GF-D8 (cell line): ENCODE measurements at places on chromosomes 13 and 19.

DNA sequence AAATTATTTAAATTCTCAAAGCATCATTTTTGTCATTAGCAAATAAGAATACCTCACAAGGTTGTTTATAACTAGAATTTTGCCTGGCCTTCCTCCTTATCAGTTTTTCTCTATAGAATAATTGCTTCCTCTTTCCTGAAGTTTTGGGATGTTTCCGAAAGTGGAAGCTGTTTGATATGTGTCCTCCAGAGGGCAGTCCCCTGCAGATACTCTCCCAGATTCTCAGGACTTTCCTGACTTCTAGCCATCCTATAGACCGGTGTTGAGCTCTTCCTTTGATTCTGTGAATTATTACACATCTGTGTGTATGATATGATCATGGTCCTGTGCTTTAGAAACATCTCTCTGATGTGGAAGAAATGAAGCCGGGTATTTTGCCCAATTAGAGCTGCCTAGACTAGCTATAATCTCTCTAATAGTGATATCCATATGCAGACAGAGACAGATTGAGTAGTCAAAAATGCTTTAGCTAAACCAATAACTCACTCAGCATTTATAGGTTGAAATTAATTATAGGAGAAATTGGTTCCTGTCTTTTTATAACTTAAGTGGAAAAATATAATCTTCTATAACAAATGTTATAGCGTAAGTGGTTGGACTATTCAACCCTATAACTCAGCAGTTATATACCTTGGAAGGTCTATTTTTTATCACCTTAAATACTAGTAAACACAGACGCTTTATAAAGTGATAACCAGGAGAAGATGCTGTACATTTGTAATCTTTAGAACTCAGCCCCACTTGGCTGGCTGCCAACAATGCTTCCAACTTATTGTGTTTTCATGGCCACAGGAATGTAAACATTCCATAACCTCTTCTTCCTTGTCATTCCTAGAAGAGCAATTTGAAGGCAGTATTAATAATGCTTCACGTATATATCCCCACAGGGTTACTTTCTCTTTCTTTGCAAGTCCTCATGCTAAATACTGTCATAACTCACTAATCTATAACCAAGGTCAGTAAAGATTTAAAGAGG is 201.0 kb upstream of the RXFP2 start:
- peak; percentile 12 for DNase-seq

DNA sequence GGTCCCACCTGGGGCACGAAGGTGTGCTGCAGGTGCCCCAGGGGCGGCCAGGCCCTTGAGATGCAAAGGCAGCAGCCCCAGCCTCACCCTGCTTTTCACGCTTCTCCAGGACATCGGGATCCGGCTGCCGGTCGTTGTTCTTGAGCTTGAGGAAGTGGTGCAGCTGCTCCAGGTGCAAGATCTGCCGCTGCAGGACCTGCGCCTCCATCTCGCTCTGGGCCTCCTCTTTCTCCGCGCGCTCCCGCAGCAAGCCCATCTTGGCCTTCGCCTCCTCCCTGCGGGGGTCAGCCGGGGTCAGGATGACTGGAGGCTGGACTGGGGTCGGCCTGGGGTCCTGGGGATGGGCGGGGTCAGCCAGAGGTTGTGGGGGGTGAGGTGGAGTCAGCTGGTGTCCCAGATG is 21.5 kb upstream of the EMP3 start:
- no peak for DNase-seq

DNA sequence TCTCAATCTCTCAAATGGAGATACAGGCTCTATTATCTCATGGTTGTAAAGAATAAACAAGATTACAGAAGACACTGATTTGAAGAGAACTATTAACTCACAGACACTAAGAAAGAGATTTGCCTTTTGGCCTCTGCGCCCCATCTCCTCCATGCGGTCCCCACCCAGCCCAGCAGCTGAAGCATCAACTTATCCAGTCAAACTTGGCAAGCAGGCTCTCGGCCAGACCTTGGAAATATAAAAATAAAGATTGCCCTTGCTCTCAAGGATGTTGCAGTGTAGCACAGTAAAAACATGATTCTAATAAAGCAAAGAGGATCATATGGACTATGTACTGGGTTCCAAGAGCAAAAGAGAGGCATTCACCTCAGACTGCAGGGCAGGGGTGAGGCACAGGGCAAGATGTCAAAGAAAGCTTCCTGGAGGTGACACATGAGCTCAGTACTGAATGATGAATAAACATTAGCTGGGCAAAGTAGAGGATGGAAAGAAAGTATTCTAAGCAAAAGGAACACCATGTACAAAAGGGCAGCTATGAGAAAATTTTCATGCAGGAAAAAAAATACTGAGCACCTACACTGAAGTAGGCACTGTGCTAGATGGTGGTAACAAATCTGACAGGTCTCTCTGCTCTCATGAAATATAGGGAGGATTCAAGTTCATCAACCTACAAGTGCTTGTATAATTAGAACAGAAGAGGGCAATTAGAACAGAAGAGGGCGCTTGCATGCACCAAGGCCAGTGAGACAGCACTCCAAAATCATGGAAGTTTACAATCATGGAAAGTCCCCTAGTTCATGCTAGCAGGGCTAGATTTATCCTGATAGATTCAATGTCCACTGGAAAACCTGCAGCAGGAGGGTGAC is 85.0 kb downstream of the SACS start:
- DNase-seq: no peak

GRCh38 chr13:38636761-38637160 is 50.1 kb upstream of the FREM2 start:
- no peak for DNase-seq

DNA sequence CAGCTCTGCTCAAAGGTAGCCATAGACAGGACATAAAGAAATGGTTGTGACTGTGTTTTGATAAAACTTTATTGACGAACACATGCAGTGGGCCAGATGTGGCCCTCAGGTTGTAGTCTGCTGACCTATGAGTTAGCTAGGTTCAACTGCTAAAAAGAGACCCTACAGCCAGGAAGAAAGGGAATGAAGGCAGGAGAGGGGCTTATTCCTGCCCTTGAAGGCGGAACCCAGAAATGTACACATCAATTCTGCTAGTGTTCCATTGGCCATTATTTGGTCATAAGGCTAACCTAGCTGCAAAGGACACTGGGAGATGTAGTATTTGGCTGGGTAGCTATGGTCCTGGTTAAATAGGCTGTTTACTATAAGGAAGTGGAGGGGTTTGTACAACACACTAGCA is 18.0 kb downstream of the APBA3 start:
- DNase-seq: no peak

DNA sequence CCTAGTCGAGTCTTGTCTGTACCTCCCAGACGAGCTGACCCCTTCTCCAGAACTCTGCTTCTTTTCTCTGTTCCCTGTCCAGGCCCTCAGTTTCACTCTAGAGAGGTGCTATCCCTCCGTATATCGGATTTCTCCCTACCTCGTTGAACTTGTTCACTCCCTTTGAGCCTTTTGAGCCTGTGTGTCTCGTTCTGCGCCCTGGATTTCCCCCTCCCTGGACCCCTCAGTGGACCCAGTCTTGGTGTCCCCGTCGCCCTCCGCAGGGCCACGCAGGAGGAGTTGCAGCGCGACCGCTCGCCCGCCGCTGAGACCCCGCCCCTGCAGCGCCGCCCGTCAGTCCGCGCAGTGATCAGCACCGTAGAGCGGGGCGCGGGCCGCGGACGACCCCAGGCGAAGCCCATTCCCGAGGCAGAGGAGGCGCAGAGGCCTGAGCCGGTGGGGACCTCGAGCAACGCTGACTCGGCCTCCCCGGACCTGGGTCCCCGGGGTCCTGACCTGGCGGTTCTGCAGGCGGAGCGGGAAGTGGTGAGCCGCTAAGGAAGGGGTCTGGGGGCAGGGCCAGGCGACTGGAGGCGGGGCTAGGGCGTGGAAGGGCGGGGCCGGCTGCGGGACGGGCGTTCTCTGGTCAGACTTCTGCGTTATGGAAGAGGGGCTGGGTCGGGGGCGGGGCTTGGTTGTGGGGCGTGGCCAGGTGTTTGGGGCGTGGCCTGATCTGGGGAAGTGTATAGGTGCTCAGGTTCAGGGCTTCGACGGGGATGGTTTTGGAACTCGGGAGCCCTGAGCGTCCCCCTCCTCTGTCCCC is 5.5 kb downstream of the EPS8L1 start:
- peak; percentile 72 for DNase-seq

GRCh38 chr19:35059006-35059798 is 17.7 kb downstream of the HPN start:
- DNase-seq: no peak

DNA sequence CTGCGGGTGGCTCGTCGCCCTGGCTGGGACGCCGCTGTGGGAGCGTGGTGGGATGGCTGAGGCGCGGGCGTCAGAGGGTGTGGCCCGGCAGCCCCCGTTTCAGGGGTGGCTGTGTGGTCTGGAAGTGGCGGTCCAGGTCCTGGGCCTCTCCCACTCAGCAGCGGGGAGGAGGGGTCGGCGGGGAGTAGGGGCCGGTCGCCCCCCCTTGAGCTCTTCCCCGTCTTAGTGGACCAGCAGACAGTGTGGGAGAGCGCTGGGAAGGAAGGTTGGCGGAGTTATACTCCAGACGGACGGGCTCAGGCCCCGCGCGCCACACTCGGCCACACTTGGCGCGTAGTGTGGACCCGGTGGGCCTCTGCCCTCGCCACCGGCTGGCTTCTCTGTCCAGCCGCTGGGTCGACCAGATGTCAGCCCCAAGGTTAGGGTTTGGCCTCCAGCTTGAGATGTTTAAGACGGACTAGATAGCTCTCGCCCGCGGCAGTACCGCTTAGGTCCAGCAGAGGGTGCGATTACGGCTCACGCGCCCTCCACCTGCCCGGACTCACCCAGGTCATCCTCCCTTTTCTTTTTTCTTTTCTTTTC is 21.7 kb upstream of the ZNF429 start:
- DNase-seq: no peak

- DNase-seq: no peak
Measured at GRCh38 chr19:20660473-20661140, 764 bp downstream of the ZNF626 start.

GRCh38 chr13:30299786-30300185 is 7.6 kb downstream of the KATNAL1 start:
- no peak for DNase-seq
